Tibial artery (tissue), 4 donors: ENCODE measurements at places on chromosomes 3 and 15.

DNA sequence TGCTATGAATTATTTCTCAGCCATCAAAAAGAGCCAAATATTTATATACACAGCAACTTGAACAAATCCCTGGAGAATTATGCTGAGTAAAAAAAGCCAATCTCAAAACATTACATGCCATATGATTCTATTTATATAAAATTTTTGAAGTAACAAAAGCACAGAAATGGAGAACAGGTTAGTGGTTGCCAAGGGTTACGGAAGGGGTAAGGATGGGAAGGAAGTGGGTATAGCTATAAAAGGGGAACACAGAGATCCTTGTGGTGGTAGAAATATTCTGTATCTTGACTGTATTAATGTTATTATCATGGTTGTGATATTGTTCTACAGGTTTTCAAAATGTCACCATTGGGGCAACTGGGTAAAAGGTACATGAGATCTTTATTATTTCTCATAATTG lies 62.3 kb upstream of the ASB14 start:
- H3K4me1 ChIP-seq = no peaks in the 10 kb centered on the region
- no peaks in the 10 kb centered on the region for H3K36me3 ChIP-seq
- no peak for DNase-seq
- H3K27ac ChIP-seq = no peak overlapping the region
- H3K27me3 ChIP-seq = no peaks in the 10 kb centered on the region

GRCh38 chr15:82039871-82040270 lies 5.9 kb downstream of the MEX3B start:
- H3K4me3 ChIP-seq = no peak overlapping the region
- DNase-seq = no peak
- H3K4me1 ChIP-seq = no peaks in the 10 kb centered on the region
- H3K27ac ChIP-seq = no peak overlapping the region
- no peaks in the 10 kb centered on the region for H3K36me3 ChIP-seq

- H3K36me3 ChIP-seq = no peaks in the 10 kb centered on the region
- H3K4me1 ChIP-seq = no peaks in the 10 kb centered on the region
- H3K4me3 ChIP-seq = no peak overlapping the region
- no peak overlapping the region for H3K27ac ChIP-seq
Measured at GRCh38 chr3:160478338-160478737, 28.8 kb upstream of the TRIM59 start.

DNA sequence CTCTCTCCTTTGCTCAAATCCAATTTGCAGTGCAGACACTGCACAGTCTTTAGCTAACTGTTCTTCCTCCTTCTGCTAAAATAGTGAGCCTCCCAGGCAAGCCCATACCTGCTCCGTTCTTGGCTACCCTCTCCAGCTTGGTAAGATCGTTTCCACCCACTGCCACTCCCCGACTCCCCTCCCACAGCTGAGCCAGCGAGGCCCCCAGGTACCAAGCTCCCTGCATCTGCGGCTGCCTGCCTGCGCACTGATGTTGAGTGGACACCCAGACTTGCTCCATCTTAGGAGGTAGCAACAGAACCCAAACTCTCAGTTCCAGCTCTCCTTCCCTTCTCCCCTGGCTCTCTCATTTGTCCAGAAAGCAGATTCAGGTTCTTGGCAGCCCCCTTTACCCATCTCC lies 7.9 kb upstream of the TNK2 start:
- no peaks in the 10 kb centered on the region for H3K27me3 ChIP-seq
- H3K36me3 ChIP-seq = no peaks in the 10 kb centered on the region

- peaks cover 55% of the 10 kb centered on the region for H3K4me1 ChIP-seq
- no peaks in the 10 kb centered on the region for H3K27me3 ChIP-seq
Measured at GRCh38 chr15:75693501-75694240, 19.0 kb downstream of the CSPG4 start.

- no peak overlapping the region for H3K27ac ChIP-seq
- H3K4me3 ChIP-seq = no peak overlapping the region
- no peaks in the 10 kb centered on the region for H3K4me1 ChIP-seq
- H3K27me3 ChIP-seq = no peaks in the 10 kb centered on the region
- DNase-seq = no peak
- H3K36me3 ChIP-seq = no peaks in the 10 kb centered on the region
Measured at GRCh38 chr3:13111873-13112520, 38.8 kb upstream of the IQSEC1 start.

GRCh38 chr3:186782542-186783057 lies 777 bp upstream of the EIF4A2 start:
- no peaks in the 10 kb centered on the region for H3K27me3 ChIP-seq
- no peak for DNase-seq
- peak overlapping the region; percentile 95 for H3K27ac ChIP-seq

DNA sequence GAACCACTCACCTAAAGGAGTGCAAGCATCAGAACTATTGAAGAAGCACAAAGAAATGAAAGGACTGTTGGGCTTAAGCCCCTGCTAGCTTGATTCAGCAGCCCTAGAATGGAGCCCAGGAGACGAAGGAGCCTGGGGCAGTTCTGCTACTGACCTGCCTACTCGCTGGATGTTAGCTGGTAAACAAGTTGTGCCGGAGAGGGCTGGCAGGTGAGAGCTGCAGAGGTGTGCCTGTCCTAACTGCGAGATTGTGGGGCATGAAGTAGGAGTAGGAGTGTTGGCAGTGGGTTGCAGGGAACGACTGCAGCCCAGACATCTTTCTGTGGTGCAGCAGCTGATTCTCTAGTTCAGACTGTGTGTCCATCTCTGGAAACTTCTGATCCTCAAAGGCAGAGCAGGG lies 75.2 kb upstream of the GSK3B start:
- no peak for DNase-seq
- no peaks in the 10 kb centered on the region for H3K36me3 ChIP-seq
- H3K4me1 ChIP-seq = peaks cover 17% of the 10 kb centered on the region
- H3K4me3 ChIP-seq = no peak overlapping the region

DNA sequence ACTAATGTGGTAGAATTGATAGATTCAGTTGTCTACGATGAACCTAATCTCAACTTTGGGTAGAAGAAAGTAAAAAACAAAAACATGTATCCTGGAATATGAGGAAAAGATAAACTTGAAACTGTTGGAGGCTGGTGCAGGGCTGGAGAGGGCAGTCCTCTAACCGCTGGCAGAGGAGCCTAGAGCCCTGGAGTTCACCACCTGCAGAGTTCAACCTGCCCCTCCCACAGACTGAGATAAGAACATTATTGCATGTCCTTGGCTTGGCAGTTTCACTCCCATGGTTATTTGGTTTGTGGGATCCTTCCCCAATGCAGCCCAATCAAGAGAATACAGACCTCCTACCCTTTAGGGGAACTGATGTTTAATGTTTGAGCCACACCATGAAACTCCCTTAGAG lies 53.2 kb upstream of the GATM start:
- no peaks in the 10 kb centered on the region for H3K36me3 ChIP-seq
- no peak overlapping the region for H3K27ac ChIP-seq
- H3K4me3 ChIP-seq = no peak overlapping the region

DNA sequence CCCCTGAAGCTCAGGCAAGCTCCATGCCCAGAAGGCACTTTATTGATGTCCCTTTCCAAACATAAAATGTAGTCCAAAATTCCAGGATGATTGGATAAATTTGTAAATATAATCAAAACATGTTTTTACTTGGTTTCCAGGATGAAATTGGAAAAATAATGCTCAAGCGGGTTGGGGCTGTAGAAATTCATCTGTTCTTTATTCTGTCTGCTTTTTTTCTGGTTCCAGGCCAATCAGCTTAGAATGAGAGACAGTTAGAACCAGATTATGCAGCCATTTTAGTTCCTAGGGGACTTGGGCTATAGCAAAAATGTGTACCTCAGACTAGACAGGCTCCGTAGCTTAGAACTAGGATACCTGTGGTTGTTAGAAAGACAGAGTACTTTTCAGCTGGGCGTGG lies 450.8 kb downstream of the MCTP2 start:
- H3K4me1 ChIP-seq = no peaks in the 10 kb centered on the region
- H3K27ac ChIP-seq = no peak overlapping the region
- no peaks in the 10 kb centered on the region for H3K36me3 ChIP-seq
- DNase-seq = no peak
- H3K4me3 ChIP-seq = no peak overlapping the region
- no peaks in the 10 kb centered on the region for H3K27me3 ChIP-seq

GRCh38 chr3:52707585-52707984 lies 1.7 kb downstream of the SPCS1 start:
- peaks cover 28% of the 10 kb centered on the region for H3K4me1 ChIP-seq
- no peak overlapping the region for H3K27ac ChIP-seq
- no peaks in the 10 kb centered on the region for H3K27me3 ChIP-seq
- no peak for DNase-seq

- H3K27me3 ChIP-seq = no peaks in the 10 kb centered on the region
- no peaks in the 10 kb centered on the region for H3K36me3 ChIP-seq
- no peaks in the 10 kb centered on the region for H3K4me1 ChIP-seq
- no peak for DNase-seq
- no peak overlapping the region for H3K27ac ChIP-seq
Measured at GRCh38 chr3:56251343-56251945, 216.8 kb downstream of the ERC2 start.

DNA sequence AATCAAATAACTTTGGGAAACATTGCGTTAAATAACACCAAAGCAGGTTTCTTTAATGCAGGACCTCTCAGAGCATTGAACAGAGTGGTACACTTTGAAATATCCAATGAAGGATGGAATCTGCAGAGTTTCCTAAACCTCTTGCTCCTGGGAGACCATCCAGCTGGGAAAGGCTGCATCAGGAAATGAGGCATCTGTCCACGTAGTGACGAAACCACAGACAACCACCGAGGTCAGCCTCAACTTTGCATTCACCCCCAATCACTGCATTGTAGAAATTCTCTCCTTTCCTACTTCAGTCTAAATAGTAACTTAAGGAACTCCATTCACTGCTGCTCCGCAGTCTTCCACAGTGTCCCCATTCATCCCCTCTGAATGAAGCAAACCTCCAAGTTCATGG lies 41.5 kb upstream of the CDV3 start:
- no peaks in the 10 kb centered on the region for H3K27me3 ChIP-seq
- no peak for DNase-seq
- no peaks in the 10 kb centered on the region for H3K36me3 ChIP-seq
- H3K27ac ChIP-seq = no peak overlapping the region
- H3K4me1 ChIP-seq = peaks cover 9% of the 10 kb centered on the region

- no peaks in the 10 kb centered on the region for H3K4me1 ChIP-seq
- H3K27me3 ChIP-seq = no peaks in the 10 kb centered on the region
- no peak overlapping the region for H3K27ac ChIP-seq
Measured at GRCh38 chr3:53180305-53181023, 19.5 kb downstream of the PRKCD start.
